A549 treated with CORT108297 at 1 μM for 4 hours (cell line): ENCODE measurements at places on chromosomes 12 and 14. TPM values are rescaled to one million over a fixed set of nuclear protein-coding genes. Genes with fewer than 3 reads are reported as not detected.

Gene GNB3
- total RNA-seq: 0.72 to 3.3 TPM (median 2.2 TPM) in 5 replicates

Gene TSPAN8
- total RNA-seq: 0.08 to 0.27 TPM (median 0.10 TPM) in 3 of 5 replicates, not detected in the others

Gene CCDC38
- 0.06 to 0.15 TPM (median 0.09 TPM) in 5 replicates for total RNA-seq

Gene CLEC4A
- total RNA-seq: 0.15 to 0.31 TPM (median 0.21 TPM) in 3 of 5 replicates, not detected in the others

Gene TSPAN11
- total RNA-seq: 0.05 to 0.08 TPM (median 0.08 TPM) in 5 replicates

Gene LRP6
- total RNA-seq: 13.1 to 22.2 TPM (median 18.0 TPM) in 5 replicates

Gene MAP3K9
- total RNA-seq: 3.6 to 5.6 TPM (median 4.8 TPM) in 5 replicates

Gene GSC
- total RNA-seq: 0.24 to 0.76 TPM (median 0.49 TPM) in 5 replicates

Gene COCH
- 21.4 to 26.9 TPM (median 24.2 TPM) in 5 replicates for total RNA-seq

Gene C14orf119
- total RNA-seq: 85.2 to 110 TPM (median 105 TPM) in 5 replicates

Gene CFAP251
- total RNA-seq: 1.1 to 1.3 TPM (median 1.2 TPM) in 5 replicates

Gene ENDOU
- total RNA-seq: not detected in 5 replicates

Gene NKX2-1
- total RNA-seq: 0.03 TPM in 1 of 5 replicates, not detected in the others

Gene C12orf42
- not detected in 5 replicates for total RNA-seq

Gene IKZF4
- 1.9 to 3.6 TPM (median 2.2 TPM) in 5 replicates for total RNA-seq

Gene KRT72
- total RNA-seq: 0.05 TPM in 1 of 5 replicates, not detected in the others

Gene RNU6-8
- total RNA-seq: not detected in 5 replicates

Gene EIF2S3B
- total RNA-seq: 0.53 to 0.88 TPM (median 0.65 TPM) in 5 replicates

Gene KIF5A
- 0.10 to 0.36 TPM (median 0.24 TPM) in 5 replicates for total RNA-seq
